Upper lobe of left lung (tissue), 6 donors: ENCODE measurements at places on chromosomes 7 and 10. TPM values are rescaled to one million over a fixed set of nuclear protein-coding genes. Genes with fewer than 3 reads are reported as not detected.

GRCh38 chr7:50626286-50626685, 61.1 kb upstream of the DDC start:
- peaks cover 23% of the 10 kb centered on the region for H3K36me3 ChIP-seq
- no peaks in the 10 kb centered on the region for H3K4me1 ChIP-seq
- H3K27me3 ChIP-seq, result no peaks in the 10 kb centered on the region
- no peak for DNase-seq
- H3K27ac ChIP-seq, result no peak overlapping the region
- no peak overlapping the region for H3K4me3 ChIP-seq

DNA sequence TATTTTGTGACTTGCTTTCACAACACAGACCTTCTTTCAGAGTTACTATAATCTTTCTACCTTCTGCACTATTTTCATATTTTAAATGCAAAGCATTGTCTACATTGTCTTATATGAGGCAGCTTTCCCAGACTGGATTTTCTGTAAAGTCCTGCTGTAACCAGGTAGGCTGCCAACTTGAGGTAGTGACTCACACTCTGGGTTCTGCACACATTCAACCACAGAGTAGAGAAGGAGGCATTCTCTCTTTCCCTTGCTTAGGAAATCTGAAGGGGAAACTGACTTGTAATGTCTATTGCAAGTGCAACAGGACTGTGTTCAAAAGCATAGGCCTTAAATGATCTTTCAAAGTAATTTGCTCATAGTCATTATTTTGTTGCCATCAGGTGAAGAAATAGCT, 461.4 kb downstream of the GRM8 start:
- no peak overlapping the region for H3K4me3 ChIP-seq
- H3K36me3 ChIP-seq, result no peaks in the 10 kb centered on the region
- DNase-seq, result no peak
- no peaks in the 10 kb centered on the region for H3K27me3 ChIP-seq
- H3K4me1 ChIP-seq, result no peaks in the 10 kb centered on the region

Gene STEAP4
- total RNA-seq, result 74.6 TPM

DNA sequence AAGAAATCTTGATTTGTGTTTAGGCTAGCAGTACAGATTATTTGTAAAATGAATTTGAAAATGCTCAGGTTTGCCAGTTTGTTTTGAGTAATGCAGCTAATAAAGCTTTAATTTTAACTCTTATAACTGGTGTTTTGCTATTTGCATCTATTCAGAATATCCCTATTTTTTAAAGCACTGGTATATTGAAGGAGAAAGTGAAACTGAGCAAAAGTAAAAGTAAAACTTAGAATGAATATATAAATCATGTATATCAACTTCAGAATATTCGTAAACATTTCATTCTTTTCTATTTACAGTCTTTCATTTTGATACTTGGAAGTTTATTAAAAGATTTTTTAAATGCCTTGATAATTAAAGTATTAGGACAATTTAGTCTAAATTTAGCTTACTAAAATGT, 26.2 kb downstream of the TASOR2 start:
- H3K4me3 ChIP-seq, result peak overlapping the region; percentile 29
- no peaks in the 10 kb centered on the region for H3K36me3 ChIP-seq
- H3K27ac ChIP-seq, result peak overlapping the region; percentile 53
- no peaks in the 10 kb centered on the region for H3K27me3 ChIP-seq
- DNase-seq, result no peak
- H3K4me1 ChIP-seq, result peaks cover 16% of the 10 kb centered on the region

Gene SLC16A12
- total RNA-seq, result 4.4 TPM

DNA sequence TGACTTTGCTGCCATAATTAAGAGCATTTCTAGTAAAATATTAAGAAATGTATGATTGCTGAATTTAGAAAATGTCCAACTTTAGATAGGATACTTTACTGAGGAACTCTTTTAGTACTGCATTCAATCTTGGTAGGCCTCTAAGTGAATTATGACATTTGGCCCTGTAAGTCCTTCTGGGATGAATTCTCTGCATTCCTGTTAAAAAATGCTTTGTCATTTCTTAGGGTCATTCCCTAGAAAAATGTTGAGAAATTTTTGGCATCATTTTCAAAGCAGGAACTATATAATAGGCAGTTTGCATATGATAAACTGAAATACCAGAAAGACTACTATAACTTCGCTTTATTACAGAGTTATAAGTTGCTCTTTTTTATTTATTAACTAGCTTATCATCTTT, 69.3 kb upstream of the PRR15 start:
- no peak for DNase-seq
- no peak overlapping the region for H3K4me3 ChIP-seq
- no peaks in the 10 kb centered on the region for H3K36me3 ChIP-seq

DNA sequence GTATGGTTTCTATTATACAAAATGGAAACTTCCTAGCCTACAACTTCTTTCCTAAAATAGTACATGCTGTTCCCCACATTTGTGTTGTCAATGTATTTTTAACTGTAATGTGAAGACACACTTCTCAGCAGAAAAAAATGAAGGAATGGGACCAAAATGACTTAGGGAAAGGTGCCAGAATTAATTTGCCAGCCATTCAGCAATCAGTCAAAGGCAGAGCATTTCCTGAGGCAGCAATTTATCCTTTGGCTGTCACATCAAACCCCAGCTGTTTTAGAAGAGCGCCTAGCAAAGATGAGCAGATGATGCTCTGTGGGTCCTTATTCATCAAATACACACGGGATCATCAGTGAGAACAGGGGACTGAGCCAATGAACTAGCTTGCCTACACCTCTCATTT, 592.5 kb downstream of the KCNMA1 start:
- DNase-seq, result no peak
- peaks cover 6% of the 10 kb centered on the region for H3K4me1 ChIP-seq
- no peak overlapping the region for H3K4me3 ChIP-seq
- H3K36me3 ChIP-seq, result no peaks in the 10 kb centered on the region

Gene DNAJC1
- total RNA-seq, result 52.4 TPM

Gene MEOX2
- total RNA-seq, result 2.9 TPM

DNA sequence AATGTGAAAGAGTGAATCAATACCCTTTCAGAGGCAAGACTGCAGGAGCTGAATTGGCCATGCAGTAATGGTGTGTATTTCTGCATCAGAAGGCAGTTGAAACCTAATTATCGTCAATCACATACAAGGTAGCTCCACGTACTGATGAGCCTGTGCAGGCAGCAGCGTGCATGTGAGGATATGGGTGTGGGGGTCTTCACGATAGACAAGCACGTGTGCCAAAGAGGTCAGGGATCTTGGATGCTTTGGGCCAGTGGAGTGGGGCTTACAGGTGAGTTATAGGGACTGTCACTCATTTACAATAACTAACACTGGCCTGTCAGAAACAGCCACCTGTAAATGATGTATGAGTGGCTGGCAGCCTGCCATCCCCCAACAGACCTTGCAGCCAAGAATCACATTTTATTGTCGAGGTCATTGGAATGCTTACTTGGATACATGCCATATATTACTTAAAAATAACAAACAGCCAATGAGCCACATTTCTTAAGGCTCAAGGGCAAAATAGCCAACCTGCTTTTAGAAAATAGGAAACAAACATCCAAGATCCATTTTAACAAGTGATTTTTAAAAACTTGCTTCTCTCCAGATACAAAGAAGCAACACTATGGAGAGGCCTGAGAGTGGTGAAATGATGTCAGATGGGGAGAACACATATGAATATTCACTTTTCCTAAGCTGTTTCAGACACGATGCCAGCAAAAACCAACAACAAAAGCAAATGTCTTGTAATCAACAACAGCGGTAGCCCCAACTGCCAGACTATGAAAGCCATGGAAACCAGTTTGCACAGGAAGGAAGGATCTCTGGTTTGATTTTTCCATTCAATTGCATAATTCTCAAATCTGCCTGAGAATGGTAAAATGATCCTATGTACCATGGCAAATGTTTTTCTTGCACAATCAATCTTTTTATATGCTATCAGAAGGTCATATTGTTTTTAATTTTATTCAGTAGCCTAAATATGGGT, 210.7 kb downstream of the SKAP2 start:
- no peaks in the 10 kb centered on the region for H3K27me3 ChIP-seq
- no peak overlapping the region for H3K27ac ChIP-seq
- no peak for DNase-seq
- no peak overlapping the region for H3K4me3 ChIP-seq
- H3K4me1 ChIP-seq, result no peaks in the 10 kb centered on the region

Gene AKR1C3
- 57.5 TPM for total RNA-seq

DNA sequence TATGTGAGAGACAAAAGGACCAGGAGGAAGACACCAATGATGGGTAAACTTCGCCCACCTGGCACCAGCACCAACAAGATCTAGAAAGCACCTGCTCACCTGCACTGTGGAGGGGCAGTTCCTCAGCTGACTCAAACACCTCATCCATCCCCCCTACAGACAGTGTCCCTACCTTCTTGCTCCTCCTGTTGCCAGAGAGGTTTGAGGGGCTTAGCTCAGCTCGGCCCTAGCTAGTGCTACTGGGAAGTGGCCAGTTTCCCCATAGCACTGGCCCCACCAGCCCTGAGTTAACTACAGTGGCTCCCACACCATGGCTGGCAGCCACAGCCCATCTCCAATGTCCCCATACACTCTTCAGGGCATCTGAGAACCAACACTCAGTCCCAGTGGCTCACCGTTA, 70.8 kb downstream of the GRID1 start:
- no peaks in the 10 kb centered on the region for H3K27me3 ChIP-seq
- no peaks in the 10 kb centered on the region for H3K4me1 ChIP-seq
- DNase-seq, result no peak
- H3K27ac ChIP-seq, result no peak overlapping the region
- no peaks in the 10 kb centered on the region for H3K36me3 ChIP-seq

DNA sequence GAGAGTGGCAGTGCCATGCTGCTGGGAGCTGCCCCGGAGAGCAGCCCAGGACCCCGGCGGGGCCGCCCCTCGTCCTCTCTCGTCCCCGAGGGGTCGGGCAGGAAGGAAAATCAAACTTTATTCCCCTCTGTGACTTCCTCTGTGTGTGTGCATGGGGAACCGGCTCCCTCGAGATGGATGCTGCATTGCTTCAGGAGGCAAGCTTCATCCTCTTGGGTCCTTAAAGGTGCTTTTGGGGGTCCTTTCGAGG, 726 bp downstream of the MCU start:
- peaks cover 26% of the 10 kb centered on the region for H3K4me1 ChIP-seq
- peak; percentile 88 for DNase-seq
- H3K27ac ChIP-seq, result peak overlapping the region; percentile 98

DNA sequence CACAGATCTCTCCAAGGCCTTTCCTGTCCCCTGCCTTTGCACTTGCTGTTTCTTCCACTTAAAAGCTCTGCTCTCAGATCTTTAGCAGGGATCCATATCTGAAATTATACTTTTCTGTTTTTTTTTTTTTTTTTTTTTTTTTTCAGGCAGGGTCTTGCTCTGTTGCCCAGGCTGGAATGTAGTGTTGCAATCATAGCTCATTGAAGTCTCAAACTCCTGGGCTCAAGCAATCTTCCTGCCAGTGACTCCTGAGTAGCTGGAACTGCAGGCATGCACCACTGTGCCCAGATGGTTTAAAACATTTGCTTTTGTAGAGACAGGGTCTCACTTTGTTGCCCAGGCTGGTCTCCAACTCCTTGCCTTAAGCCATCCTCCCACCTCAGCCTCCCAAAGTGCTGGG, 5.0 kb upstream of the TSPAN15 start:
- no peak for DNase-seq
- no peak overlapping the region for H3K4me3 ChIP-seq
- peaks cover 26% of the 10 kb centered on the region for H3K4me1 ChIP-seq
- no peaks in the 10 kb centered on the region for H3K36me3 ChIP-seq

- no peak overlapping the region for H3K4me3 ChIP-seq
- no peak for DNase-seq
- H3K27ac ChIP-seq, result no peak overlapping the region
- H3K27me3 ChIP-seq, result no peaks in the 10 kb centered on the region
- no peaks in the 10 kb centered on the region for H3K4me1 ChIP-seq
These were observed 39.7 kb upstream of the MTPN start for GRCh38 chr7:136016649-136017395.

DNA sequence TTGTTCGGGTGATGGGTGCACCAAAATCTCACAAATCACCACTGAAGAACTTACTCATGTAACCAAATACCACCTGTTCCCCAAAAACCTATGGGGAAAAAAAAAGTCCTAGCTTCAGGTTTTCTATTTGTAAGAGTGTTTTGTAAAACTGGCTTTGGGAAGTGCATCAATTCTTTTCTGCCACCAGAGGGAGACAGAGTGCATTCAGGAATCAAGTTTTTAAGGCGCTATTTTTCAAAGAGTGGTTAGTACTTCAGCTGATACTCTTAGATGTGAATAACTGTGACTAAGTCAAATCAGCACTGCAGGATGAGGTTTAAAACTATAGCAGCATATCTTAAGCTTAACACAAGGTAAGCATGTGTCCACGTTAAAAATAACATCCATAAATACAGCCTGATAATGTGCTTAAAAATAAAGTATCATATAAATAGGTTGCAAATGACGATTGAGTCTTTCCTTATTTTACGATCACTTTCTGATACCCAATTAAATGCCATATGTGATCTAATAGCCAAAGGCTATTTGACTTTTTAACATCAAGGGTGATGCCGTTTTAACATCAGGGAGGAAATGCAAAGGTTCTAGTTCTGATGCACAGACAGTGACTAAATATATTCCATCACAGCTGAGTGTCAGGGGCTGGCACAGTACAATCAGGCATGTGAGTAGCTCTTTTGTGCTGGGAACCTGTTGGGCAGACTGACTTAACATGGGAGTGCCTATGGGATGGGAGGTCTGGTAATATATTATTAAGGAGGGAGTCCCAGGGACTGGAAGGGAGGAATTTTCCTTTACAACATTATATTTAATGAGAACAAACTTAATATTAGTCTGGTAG, 10.6 kb upstream of the LYZL2 start:
- no peaks in the 10 kb centered on the region for H3K27me3 ChIP-seq
- H3K4me3 ChIP-seq, result no peak overlapping the region
- no peak overlapping the region for H3K27ac ChIP-seq
- no peaks in the 10 kb centered on the region for H3K36me3 ChIP-seq
- peaks cover 11% of the 10 kb centered on the region for H3K4me1 ChIP-seq

DNA sequence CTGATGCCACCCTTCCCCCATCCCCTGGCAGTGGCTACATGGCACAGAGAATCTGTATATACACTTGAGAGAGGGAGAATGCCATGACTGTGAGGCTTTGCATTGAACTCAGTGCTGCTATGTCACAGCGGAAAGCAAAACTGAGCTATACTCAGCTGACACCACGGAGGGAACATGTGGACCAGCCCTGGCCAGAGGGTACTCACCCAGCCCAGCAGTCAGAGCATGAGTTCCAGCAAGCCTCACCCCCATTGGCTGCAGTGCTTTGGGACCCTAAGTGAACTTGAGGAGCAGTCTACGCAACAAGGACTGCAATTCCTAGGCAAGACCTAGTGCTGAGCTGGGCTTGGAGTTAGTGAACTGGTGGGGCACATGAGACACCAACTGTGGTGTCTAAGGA, 10.3 kb upstream of the AOC1 start:
- no peak for DNase-seq
- H3K27me3 ChIP-seq, result no peaks in the 10 kb centered on the region
- H3K36me3 ChIP-seq, result no peaks in the 10 kb centered on the region
- no peaks in the 10 kb centered on the region for H3K4me1 ChIP-seq
- H3K4me3 ChIP-seq, result no peak overlapping the region

Gene ACSM6
- not detected for total RNA-seq

GRCh38 chr7:89757910-89758309, 396.4 kb upstream of the STEAP1 start:
- H3K27me3 ChIP-seq, result no peaks in the 10 kb centered on the region
- H3K4me1 ChIP-seq, result no peaks in the 10 kb centered on the region
- H3K4me3 ChIP-seq, result no peak overlapping the region
- no peak for DNase-seq
- no peaks in the 10 kb centered on the region for H3K36me3 ChIP-seq

Gene NUTM2B
- 2.0 TPM for total RNA-seq
